ENCODE measurements at places on chromosomes 7 and 10.
A peak's percentile ranks its signal among the peaks of the same experiment; 100 is the strongest.

GRCh38 chr7:156309016-156309620 is 331.5 kb upstream of the RNF32 start:
- no peak for DNase-seq

DNA sequence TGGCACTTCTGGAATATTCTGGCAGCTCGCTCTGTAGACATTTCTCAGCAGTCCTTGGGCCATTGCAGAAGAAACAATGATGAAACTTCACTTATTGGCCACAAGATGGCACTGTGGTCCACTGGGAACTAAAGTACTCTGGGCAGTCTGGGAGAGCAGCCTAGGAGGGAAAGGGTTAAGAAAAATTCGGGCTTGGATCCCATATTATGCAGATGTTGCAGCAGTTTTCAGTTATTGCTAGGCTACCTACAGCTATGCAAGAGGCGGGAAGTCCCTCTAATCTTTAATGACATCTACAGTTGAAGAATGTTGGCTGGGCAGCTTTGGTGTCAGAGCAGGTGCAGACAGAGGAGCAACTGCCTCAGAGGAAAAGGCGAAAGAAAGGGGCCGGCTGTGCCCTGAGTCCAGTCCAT is 201.7 kb upstream of the PRSS58 start:
- no peak for DNase-seq

- no peak for DNase-seq
Observed at GRCh38 chr7:29557954-29558353, 5.7 kb upstream of the PRR15 start.

DNA sequence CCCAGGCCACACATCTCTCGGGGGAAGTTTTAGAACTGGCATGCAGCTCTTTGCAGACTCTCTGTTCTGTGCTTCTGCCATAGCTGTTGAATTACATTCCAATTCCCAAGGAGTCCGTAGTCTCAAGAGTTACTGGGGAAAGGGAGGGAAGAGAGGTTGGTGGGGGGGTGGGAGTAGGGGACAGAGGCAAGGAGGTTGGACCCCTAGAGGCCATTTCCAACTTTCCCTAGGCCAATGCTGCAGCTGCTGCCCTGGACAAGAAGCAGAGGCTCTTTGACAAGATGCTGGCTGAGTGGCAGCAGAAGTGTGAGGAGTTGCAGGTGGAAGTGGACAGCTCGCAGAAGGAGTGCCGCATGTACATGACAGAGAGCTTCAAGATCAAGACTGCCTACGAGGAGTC is 23.8 kb downstream of the MYH16 start:
- no peak for DNase-seq

- no peak for DNase-seq
Observed at GRCh38 chr7:17357952-17358351, 59.5 kb downstream of the AHR start.

DNA sequence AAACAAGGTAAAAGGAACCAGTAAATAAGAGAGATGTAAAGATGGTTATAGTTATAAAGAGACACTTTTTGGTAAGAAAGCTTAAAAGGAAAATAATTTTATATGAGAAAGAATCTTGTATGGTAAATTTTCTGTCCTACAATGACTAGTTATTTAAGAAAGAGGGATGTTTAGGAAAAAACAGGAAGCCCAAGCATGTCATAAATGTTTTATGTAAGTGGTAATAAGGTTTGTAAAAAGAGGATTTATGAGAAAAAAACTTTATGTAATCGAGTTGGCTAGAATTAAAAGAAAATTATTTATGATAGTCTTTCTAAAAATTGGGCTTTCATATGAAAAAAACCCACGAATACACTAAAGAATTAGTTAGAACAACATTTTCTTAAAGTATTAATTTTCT is 34.2 kb upstream of the CREB3L2 start:
- no peak for DNase-seq

GRCh38 chr7:140326116-140326928 is 72.0 kb downstream of the SLC37A3 start:
- peak; percentile 13 for DNase-seq

DNA sequence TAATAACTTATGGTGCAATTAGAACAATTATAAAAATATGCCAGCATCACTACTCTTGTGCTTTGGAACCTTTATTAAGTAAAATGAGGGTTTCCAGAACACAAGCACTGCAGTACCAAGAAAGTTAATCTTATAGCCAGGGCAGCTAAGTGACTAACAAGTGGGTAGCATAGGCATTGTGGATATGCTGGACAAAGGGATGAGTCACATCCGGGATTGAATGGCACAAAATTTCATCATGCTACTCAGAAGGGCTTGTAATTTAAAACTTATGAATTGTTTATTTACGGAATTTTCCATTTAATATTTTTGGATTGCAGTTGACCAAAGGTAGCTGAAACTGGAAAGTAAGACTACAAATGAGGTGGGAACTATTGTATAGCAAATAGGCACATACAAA is 250.6 kb downstream of the C7orf25 start:
- no peak for DNase-seq

- DNase-seq, result no peak
Observed at GRCh38 chr7:47782022-47782421, 166.2 kb downstream of the PKD1L1 start.

DNA sequence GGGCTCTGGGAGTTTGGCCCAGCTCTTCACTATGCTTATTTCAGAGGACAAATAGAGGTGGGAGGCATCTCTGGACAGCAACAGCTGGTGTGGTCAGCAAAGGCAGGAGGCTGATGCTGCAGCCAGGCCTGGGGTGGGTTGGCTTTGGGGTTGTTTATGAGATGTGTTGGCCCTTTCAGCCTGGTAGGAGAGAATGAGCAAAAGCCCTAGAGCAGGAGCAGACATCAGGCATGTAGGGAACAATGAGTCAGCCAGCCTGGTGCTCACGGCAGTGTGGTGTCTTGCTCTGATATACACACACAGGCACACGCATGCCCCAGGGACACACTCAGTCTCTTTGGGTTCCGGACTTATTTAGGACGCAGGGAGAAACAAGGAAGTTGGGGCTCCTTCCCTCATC is 157.1 kb downstream of the PRKCQ start:
- no peak for DNase-seq

GRCh38 chr7:103843689-103844480 is 145.6 kb downstream of the RELN start:
- no peak for DNase-seq
